ENCODE measurements at places on chromosomes 12 and 14. TPM values are rescaled to one million over a fixed set of nuclear protein-coding genes. Genes with fewer than 3 reads are reported as not detected.

DNA sequence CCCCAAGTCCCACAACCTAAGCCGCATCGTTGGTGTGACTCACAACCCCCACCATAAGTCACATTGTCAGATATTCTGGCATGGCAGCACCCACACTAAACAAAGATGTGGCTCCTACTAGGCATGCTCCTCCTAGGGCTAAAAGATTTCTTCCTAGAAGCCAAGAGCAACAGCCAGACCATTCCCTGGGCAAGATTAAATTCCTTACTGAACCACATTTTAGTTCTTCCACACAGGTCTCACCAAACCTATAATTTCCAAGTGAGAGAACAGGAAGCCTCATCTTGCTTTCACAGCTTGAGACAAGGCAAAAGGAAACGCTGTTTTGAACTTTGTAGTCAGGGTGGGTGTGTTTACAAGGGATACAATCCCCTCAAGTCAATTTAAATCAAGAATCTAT is 632.8 kb downstream of the DIO2 start:
- no peak for DNase-seq

DNA sequence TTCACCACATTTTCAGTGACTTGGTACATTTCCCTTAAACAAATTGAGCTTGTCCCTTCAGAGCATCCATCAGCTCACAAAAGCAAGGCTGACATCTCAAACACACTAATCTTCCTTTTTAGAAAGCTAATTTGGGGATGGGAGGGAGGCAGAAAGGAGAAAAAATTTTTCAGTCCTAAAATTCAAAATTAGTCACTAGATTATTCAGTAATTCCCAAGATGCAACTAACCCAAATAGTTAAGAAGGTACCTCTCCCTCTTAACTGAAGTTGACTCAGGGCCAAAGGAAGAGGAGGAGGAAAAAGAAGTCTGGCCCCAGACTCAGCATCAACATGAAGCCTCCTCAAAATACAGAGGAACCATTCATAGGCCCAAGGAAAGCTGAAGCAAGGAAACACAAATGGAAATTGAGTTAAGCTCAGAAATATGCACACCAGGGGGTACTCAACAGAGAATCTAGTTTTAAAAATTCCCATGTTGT is 21.7 kb downstream of the CBX5 start:
- DNase-seq = no peak

Gene ACVRL1
- 933 TPM for total RNA-seq

Gene KRT71
- total RNA-seq = not detected

Gene KCNH3
- total RNA-seq = not detected

- no peak for DNase-seq
These were observed 962.5 kb downstream of the DIO2 start for GRCh38 chr14:79248771-79249170.

DNA sequence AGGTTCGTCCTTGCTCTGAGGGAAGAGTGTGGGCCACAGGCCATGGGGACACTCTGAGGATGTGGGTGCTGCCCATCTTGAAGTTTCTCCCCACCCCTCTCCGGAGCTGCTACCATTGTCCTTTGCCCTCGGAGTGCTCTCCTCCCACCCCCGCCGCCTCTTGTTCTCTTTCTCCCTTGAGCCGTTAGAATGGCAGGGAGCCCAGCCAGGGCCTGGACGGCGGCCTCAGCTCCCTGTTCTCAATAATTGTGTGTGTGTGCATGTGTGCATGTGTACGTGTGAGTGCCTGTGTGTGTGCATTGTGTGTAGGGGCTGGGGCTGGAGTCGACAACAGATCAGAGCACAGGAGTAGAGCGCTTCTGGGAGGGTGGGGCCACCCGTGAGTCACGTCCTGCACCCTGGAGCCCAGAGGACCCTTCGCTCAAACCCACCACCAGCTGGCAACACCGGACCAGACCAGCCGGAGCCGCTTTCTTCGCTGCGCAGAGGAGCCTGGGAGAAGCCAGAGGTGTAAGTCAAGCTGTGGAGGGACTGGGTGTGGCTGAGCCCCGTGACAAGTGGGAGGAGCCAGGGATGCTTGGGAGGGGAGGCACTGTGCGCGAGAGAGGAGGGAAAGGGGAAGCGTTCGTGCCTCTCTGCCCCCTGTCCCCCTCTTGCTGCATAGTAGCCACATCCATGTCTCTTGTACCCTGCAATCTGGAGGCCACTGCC is 25.9 kb upstream of the KCNA5 start:
- no peak for DNase-seq

DNA sequence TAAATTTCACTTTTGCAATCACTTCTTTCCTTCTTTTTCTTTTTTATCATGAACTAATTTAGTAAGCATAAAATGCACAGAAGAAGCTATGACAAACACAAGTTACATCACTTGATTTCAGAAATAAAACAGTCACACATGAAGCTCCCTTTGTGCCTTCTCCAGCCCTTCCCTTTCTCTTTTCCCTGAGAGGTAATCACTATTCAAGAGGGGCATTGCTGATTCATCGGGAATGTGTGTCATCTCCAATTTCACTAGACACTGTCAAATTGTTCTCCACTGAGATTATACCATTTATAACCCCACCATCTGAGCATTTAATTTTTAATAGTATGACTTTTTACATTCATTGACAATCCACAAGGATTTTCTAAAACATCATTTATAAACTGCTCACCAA is 91.6 kb upstream of the PTPRQ start:
- no peak for DNase-seq

DNA sequence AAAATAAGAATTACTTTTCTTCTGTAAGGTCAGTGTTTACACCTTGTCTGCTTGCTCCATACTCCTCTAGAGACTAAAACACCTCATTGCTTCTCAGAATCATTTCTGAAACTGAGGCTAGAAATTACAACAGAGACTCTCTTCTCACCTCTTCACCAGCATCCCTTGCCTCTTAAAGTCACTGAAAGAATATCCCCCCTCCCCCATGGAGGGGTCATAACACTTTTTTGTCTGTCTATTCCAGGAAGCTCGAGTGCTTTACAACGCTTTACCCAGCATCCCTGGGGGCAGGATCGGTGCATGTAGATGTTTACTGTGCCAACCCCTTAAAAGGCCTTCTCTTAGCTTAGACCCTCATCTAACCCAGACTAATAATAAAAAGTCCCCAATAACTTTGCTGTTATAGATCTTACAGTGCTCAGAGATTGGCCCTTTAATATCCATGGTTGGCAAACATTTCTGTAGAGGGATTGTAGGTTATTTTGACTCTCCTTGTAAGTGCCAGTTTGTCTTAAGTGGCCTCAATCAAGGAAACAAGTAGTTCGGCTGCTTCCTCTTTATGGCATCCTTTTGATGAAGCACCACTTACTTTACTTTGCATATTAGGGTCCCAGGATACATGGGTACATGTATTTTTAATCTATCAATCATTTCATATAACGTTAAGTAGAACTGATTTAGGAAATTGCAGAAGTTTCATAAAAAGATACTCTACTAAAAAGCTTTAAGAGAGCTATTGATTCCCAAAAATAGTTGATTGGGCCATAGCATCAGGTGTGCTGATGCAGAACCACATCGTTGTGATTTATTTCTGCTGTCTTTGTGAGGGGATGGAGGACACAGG is 29.3 kb downstream of the PRKCH start:
- DNase-seq = no peak

DNA sequence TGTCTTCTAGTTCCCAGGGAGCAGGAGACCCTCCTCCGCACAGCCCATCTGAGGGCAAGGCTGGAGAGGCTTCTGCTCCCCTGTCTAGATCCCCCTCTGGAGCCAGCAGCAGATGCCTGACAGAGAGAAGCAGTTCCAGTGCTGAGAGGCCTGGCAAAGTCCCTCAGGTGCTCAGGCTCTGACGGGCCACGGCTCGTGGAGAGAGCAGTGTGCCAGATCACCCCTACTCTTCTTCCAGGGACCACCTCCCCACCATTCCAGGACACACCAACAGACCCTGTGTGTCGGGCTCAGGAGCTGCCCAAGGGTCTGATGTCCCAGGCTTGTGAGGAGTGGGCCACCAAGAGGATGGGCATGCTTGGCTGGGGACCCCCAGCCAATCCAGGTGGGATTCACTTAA is 22.5 kb upstream of the C14orf180 start:
- DNase-seq = no peak

DNA sequence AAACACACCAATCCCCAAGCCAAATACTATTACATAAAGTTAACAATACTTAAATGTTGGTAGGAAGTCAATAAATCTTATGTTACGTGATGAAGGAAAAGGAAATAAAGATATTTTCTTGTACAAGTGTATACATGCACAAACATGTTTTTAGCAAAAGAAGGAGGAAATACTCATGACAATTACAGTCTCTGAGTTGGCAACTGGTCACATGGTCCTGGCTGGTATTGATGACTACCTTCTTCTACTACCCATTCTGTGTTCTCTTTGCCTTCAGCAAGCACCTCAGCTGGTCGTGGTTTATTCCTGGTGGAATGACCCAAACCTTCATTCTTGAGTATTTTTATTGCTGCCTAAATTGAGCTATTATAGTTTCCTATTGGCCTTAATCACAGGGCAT is 84.8 kb downstream of the PLBD1 start:
- no peak for DNase-seq

GRCh38 chr12:78081590-78082314 is 251.1 kb downstream of the NAV3 start:
- DNase-seq = no peak

Gene PRPH
- total RNA-seq = 1.5 TPM

Gene GPR84
- total RNA-seq = not detected

DNA sequence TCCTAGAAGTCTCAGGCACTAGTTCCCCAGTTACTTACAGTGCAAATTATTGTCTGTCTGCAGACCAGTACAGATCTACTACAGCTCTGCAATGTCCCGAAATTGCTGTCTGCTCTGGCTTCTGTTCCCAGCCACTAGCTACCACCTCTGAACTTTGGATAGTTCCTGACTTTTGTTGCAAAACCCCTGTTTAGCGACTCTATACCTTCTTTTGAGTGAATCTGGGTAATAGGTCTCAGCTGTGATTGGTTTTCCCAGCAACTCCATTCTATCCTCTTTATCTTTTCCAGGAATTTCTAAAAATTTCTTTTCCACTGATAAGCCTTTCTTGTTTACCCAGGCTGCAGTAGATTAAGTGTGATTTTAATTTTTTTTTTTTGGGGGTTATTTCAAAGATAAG is 16.8 kb downstream of the KCNJ8 start:
- no peak for DNase-seq

DNA sequence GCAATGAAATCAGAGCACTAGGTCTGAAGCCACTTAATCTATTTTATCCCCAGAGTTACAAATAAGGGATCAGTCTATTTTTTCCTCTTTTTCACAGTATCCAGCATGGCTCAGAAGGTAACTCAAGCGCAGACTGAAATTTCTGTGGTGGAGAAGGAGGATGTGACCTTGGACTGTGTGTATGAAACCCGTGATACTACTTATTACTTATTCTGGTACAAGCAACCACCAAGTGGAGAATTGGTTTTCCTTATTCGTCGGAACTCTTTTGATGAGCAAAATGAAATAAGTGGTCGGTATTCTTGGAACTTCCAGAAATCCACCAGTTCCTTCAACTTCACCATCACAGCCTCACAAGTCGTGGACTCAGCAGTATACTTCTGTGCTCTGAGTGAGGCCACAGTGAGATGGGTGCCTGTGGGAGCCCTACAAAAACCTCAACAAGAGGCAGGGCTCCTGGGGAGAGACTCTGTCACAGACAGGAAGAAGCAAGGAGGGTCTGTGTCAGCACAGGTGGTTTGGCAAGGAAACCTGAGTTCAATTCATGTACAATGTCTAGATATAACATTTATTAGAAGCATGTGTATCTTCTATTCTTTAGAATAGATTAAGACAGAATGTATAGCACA is 334.3 kb upstream of the OR4E1 start:
- DNase-seq = no peak

DNA sequence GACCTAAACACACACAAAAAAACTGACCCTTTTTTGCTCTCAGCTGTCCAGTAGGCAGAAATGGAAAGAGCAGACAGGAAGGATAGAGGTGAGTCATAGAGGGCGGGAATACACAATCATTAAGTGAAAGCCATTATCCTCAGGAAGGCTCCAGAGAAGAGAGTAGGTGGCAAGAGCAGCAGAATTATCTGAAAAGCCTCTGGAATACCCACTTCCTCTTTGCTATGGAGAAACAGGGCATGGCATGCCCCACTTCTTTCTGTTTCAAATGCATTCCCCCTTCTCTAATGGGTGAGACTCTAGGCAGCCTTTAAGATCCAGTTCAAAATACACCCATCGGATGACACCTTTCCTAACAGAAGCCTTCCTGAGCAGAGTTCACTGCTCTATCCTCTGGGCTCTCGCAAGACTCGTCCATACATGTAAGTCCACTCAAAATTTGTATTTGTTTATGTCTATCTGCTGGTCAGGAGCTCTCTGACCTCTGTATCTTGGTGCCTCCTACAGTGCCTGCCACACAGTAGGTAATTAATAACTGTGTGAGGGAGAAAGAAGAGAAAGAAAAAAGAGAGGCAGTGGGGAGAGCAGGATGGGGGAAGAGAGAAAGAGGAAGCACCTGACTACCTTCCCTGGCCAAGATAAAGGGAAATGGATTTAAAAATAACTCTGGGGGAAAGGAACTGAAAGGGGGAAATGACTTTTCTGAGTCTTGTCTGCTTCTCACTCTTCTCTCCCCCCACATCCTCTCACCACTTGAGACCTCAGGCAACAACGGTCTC is 8.5 kb downstream of the KLHL33 start:
- DNase-seq = no peak

Gene RPS26
- total RNA-seq = 956 TPM

Gene TEX22
- 0.15 TPM for total RNA-seq

- no peak for DNase-seq
These were observed 24.0 kb upstream of the KRT78 start for GRCh38 chr12:52872644-52873389.

- no peak for DNase-seq
These were observed 41.6 kb upstream of the RFX4 start for GRCh38 chr12:106541201-106541600.

Gene RNASE3
- total RNA-seq = not detected

DNA sequence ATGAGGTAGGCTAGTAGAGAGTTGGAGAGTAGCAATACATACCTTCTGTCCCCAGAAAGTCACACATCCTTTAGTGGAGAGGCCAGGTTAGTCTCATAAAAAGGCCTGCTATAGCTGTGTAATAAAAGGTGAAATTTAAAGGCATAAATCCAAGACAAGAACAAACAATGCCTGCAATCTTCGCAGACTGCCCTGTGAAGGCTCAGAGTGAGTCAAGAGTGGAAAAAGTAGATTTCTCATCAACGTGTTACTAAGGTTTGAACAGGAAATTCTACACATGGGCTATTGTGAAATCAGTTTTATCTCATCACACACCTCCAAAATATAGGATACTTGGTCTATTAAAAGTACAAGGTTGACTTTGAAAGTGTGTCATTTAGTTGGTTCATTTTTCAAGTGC is at the start of gene KLRC1:
Gene KLRC1 (minus strand): TSS at position 222 of the 400 bp plus-strand sequence. CDS start 2,221 bp downstream, outside the sequence.
- no peak for DNase-seq

Gene GRIN2B
- total RNA-seq = 0.10 TPM

DNA sequence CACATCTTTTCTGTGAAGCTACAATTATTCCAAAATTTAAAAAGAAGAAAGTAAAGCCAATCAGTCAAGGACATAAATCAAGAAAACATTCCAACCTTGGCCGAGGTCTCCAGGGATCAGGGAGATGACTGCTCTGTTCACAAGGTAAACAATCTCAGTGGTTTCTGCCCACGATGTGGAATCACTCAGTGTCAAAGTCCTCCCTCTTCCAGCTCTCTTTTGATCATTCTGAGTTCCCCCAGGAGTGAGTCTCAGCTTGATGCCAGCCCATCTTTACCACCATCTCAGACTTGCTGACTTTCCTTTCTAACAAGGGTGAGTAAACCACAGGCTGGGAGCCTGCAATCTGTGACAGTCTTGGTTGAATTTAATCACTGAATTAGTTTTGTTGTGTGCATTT is 4.8 kb upstream of the SERPINA9 start:
- no peak for DNase-seq

GRCh38 chr14:65001723-65002122 is 15.0 kb downstream of the FNTB start:
- no peak for DNase-seq

- no peak for DNase-seq
These were observed 11.0 kb downstream of the PDE1B start for GRCh38 chr12:54560374-54560858.
